Calu3 (cell line): ENCODE measurements at places on chromosomes 5 and 9. TPM values are rescaled to one million over a fixed set of nuclear protein-coding genes. Genes with fewer than 3 reads are reported as not detected.
A peak's percentile ranks its signal among the peaks of the same experiment; 100 is the strongest.

- no peaks in the 10 kb centered on the region for H3K4me1 ChIP-seq
- H3K27me3 ChIP-seq = no peaks in the 10 kb centered on the region
- no peak overlapping the region for H3K4me3 ChIP-seq
- H3K36me3 ChIP-seq = no peaks in the 10 kb centered on the region
Measured at GRCh38 chr9:6229619-6230018, 14.0 kb downstream of the IL33 start.

- H3K27ac ChIP-seq = no peak overlapping the region
- no peaks in the 10 kb centered on the region for H3K4me1 ChIP-seq
Measured at GRCh38 chr5:55136521-55136920, 23.4 kb upstream of the GPX8 start.

DNA sequence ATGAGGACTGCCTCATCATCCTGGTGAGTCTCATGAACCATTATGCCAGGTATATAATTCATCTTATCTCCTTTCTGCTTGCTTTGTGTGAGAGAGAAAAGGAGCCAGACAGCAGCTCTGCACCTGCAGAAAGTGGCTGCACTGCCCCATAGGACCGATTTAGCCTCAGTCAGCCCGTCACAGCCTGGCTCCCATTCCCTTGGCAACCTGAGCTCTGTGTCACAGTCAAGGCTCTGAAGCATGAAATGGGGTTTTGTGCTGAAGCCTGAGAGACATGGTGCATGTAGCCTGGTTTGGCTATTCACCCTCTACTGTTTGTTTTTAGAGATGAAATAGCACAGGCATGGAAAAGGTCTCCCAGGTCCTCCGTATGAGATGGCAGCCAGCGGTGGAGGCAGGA lies 198.3 kb downstream of the KCTD16 start:
- H3K27ac ChIP-seq = no peak overlapping the region
- no peaks in the 10 kb centered on the region for H3K4me1 ChIP-seq
- H3K27me3 ChIP-seq = peaks cover 44% of the 10 kb centered on the region
- H3K36me3 ChIP-seq = no peaks in the 10 kb centered on the region

DNA sequence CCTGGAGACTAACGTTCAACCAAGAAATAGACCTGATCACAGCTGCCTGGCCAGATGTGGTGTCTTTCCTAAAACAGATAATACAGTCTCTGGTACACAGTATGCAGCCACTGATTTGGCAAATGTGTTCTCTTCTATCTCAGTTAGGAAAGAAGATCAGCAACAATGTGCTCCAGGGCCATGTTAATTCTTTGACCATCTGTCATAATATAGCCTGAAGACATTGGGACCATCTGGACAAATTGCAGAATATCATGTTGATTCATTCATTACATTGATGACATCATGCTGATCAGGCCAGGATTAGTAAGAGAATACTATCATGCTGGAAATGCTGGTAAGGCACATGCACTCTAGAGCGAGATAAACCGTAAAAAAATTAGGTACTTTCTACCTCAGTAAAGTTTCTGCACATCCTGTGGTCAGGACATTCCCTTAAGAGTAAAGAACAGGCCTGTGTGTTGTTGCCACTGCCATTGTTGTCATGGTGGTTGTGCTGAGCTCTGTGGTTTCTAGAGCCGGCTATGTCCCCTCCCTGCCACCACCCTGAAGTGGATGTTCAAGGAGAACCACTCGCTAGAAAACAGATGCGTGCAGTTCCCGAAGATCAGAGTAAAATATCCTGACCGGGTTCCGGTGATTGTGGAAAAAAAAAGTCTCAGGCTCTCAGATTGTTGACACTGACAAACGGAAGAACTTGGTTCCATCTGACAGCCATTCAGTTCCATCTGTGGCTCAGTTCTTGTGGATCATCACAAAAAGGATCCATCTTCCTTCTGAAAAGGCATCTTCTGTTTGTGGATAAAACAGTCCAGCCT lies 6.4 kb upstream of the JMY start:
- H3K4me3 ChIP-seq = no peak overlapping the region
- no peaks in the 10 kb centered on the region for H3K4me1 ChIP-seq
- no peak for DNase-seq
- H3K27me3 ChIP-seq = no peaks in the 10 kb centered on the region

DNA sequence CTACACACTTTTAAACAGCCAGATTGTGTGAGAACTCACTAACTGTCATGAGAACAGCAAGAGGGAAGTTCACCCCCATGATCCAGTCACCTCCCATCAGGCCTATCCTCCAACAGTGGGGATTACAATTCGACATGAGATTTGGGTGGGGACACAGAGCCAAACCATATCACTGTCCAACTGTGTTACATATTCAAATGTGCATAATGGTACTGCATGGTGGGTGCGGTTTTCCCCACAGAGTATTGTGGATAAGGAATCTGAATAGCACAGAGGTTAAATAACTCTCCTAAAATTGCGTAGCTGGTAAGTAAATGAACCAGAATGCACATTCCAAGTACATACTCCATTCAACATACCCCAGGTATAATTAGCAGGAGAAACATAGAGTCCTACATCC lies 32.1 kb downstream of the CDH6 start:
- no peak overlapping the region for H3K4me3 ChIP-seq
- no peaks in the 10 kb centered on the region for H3K36me3 ChIP-seq
- peaks cover 13% of the 10 kb centered on the region for H3K4me1 ChIP-seq
- H3K27me3 ChIP-seq = no peaks in the 10 kb centered on the region
- DNase-seq = no peak

- no peak overlapping the region for H3K4me3 ChIP-seq
- DNase-seq = no peak
- H3K27me3 ChIP-seq = peaks cover 100% of the 10 kb centered on the region
- no peak overlapping the region for H3K27ac ChIP-seq
- peaks cover 18% of the 10 kb centered on the region for H3K4me1 ChIP-seq
Measured at GRCh38 chr5:172528440-172528839, 74.1 kb upstream of the SH3PXD2B start.

DNA sequence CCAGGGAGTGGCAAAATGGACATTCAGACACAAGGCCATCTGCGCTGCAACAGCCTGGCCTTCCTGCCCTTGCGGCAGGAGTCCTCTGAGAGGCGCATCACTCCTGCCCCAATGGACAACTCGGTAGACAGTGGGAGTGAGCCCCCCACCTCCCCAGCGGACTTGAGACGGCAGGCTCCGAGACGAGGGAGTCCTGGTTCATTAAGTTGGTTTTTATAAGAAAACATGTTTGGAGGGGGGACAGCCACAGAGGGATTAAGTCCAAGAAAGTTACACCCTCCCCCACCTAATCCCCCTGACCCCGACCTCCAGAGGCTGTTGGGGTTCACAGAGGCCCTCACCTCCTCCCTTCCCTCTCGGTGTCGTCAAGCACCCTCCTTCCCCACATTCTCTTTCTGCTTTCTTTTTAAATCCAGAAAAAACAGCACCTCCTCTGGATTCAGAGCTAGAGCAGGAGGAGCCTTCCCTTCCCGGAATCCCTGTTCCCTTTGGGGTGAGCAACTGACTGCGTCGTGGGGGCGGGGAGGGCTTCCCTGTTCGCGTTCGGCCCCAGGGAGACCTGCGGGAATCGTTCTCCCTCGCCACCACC lies 1.8 kb upstream of the EGR1 start:
- H3K27me3 ChIP-seq = peaks cover 34% of the 10 kb centered on the region
- DNase-seq = no peak
- peak overlapping the region; percentile 78 for H3K4me3 ChIP-seq
- peaks cover 55% of the 10 kb centered on the region for H3K36me3 ChIP-seq
- peak overlapping the region; percentile 94 for H3K27ac ChIP-seq
- H3K4me1 ChIP-seq = peaks cover 17% of the 10 kb centered on the region

- H3K4me3 ChIP-seq = no peak within 1 kb of the TSS
- H3K27ac ChIP-seq = no peak within 1 kb of the TSS
- H3K4me1 ChIP-seq = no peaks in the 10 kb centered on the region
- no peaks in the 10 kb centered on the region for H3K36me3 ChIP-seq
- no peaks in the 10 kb centered on the region for H3K27me3 ChIP-seq
Measured at GRCh38 chr5:140821375-140822280, at the start of gene PCDHA5. Gene PCDHA5, plus strand, starts transcription at chr5:140821613.

DNA sequence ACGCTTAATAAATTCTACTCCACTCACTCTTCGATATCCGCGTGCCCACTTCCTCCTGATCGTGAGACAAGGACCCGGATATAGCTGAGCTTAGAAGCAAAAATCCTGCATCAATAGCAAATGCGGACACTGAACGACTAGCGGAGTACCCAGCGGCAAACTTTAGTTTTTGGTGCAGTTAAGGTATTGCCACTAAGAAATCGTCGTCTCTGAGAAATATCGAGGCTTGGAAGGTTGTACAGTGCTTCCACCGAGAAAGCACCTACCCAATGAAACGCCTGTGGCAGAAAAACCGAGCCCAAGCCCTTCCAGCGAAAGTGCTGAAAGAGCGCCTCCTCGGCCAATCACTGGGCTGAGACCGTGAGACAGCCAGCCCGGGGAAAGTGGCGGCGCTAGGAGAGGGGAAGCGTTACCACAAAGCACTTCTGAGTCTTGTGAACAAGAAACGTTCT lies 32.2 kb downstream of the ANXA2R start:
- H3K27me3 ChIP-seq = no peaks in the 10 kb centered on the region
- peak overlapping the region; percentile 37 for H3K27ac ChIP-seq
- H3K4me1 ChIP-seq = peaks cover 21% of the 10 kb centered on the region
- peaks cover 36% of the 10 kb centered on the region for H3K36me3 ChIP-seq

Gene DIRAS2
- 1.5 and 1.7 TPM in 2 replicates for total RNA-seq

Gene LRSAM1
- 12.0 and 18.4 TPM in 2 replicates for total RNA-seq

Gene GABRA1
- total RNA-seq = not detected in 2 replicates

Gene PLCXD3
- total RNA-seq = not detected in 2 replicates

Gene KIF4B
- total RNA-seq = not detected in 2 replicates

Gene MCC
- total RNA-seq = 2.8 and 3.6 TPM in 2 replicates

Gene SOHLH1
- not detected in 2 replicates for total RNA-seq

Gene SAXO1
- total RNA-seq = 0.29 TPM in 1 of 2 replicates, not detected in the other

Gene SPARC
- total RNA-seq = not detected in 2 replicates

Gene LRRC70
- 1.1 and 2.1 TPM in 2 replicates for total RNA-seq

Gene MCTP1
- 22.3 and 28.4 TPM in 2 replicates for total RNA-seq

Gene EQTN
- total RNA-seq = not detected in 2 replicates
